ENCODE measurements at places on chromosomes 1 and 21.

DNA sequence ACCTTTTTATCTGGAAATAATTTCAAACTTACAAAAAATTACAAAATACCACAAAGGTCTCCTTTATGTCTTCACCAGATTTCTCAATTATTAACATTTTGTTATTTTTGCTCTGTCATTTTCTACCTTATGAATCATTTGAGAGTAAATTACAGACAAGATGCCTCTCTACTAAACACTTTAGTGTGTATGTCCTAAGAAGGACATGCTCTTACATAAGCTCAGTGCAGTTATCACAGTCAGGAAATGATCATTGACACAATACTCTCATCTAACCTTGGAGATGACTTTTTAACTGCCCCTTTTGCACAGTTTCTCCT is 378.9 kb upstream of the RUNX1 start:
- no peak for DNase-seq

- DNase-seq = no peak
Observed at GRCh38 chr1:29746076-29746665, 509.8 kb downstream of the PTPRU start.

GRCh38 chr1:15411593-15412137 is 2.0 kb downstream of the EFHD2 start:
- no peak for DNase-seq

DNA sequence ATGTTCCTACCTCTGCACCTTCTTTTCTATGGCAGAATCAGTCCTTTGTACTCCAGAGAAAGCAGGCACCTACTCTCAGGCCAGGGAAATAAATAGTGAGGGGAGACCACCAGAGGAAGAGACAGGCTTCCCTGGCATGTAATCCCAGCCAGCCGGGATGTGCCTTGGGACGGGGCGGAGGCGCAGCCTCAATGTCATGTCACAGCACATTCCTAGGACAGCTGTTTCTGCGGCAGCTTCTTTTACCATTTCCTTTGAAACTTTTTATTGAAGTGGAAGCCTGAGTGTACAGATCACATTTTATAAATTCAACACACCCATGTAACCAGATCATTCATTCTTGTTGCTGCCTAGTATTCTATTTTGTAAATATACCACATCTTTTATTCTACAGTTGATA is 67.9 kb upstream of the ZNF326 start:
- DNase-seq = no peak

- DNase-seq = no peak
Observed at GRCh38 chr1:3089490-3089889, 20.5 kb downstream of the PRDM16 start.

DNA sequence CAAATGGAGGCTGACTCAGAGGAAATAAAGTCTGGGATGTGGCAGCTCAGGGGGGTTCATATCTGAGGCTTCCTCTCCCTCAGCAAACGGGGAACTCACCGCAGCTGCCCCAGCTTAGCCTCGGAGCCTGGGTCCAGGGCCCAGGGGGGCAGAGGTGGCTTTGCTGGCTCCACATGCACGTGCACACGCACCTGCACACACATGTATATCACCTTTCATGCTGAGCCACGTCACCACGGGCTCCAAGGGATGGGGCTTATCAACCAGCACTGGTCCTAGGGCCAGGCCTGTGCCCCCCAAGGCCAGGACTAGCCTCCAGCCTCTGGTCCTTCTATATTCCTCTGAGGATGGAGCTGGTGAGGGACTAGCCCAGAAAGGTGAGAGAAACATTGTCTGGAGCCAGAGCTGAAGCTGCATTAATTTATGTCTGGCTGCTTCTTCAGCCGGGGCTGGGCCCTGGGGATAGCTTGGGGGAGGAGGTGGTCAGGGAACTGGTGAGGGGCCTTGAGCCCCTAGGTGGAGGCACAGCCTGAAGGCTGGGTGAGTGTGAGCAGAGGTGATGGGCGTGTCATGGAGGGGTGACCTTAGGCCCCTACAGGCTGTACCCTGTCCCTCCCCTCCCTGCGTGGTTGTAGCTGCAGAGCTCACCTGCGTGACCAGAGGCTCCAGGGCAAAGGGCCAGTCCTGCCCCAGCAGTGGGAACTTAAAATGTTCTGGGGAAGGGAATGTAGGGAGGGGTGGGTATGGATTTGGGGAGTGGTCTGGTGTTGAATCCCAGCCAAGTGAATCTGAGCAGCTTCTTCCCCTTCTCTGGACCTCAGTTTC is 520.8 kb downstream of the PTPRU start:
- no peak for DNase-seq

DNA sequence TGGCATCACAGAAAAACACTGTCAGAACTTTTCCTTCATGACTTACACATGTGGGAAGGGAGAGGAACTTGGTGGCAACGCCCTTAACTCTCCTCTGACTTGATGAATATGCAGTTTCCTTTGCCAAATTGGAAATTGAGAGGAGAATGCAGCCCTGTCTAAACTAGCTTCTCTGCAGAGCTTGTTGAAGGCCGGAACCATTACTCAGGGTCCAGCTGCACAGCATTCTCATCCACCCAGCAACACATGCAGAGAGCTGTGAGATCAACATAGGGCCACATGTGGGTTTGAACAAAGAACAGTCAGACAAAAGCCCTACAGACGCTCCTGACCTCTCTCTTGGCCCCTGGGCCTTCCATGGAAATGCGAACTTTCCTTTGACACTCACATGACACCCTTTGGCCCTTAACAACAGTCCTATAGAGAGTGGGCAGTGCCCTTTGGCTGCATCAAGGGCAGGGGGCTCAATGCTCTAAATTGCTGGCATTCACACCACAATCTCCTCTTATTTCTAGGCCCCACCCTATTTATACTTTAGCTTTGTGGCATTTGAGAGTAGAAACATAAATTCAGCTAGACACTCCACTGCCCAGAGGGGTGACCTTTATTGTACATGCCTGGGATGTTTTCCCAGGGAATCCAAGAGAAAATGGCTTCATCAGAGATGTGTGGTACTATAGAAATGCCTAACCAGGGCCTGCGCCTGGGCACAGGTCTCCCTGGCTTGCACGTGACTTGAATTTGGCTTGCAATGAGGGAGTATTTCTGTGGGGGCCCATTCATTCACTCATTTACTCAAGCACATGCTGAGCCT is 64.4 kb downstream of the CDC7 start:
- no peak for DNase-seq

DNA sequence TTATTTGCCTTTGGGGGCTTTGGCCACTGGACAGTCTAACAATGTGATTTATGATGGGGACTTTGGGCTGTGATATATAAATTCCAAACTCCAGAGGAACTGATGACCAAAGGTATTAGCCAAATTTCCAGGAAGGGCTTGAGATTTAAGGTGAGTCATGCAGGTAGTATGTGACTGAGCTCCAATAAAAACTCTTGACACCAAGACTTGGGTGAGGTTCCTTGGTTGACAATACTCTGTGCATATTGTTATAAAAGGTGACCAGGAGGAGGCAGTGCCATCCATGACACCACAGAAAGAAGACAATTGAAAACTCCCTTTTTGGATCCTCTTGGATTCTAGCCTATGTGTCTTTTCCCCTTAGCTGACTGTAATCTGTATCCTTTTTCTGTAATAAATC is 392.7 kb upstream of the LRRC7 start:
- DNase-seq = no peak

- no peak for DNase-seq
Observed at GRCh38 chr1:151210830-151211229, 12.5 kb downstream of the PIP5K1A start.

DNA sequence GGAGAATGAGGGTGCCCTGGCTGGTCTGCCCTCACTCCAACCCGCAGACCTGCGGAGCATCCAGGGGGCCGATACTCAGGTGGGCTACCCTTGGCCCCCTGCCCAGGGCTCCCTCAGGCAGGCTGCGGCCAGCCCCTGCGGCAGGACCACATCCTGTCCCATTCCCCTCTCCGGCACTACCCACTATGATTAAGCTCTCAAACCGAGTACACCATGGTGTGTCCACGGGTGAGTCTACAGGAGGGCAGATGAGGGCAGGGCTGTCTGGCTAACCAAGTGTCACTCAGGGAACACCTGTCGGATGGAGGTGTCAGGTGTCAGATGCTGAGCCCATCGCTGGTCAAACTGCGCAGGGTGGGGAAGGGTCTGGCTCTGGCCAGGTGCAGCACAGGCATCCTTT is 47.2 kb downstream of the SLC66A1 start:
- no peak for DNase-seq

- DNase-seq = no peak
Observed at GRCh38 chr1:67825591-67825990, 7.7 kb downstream of the GNG12 start.

DNA sequence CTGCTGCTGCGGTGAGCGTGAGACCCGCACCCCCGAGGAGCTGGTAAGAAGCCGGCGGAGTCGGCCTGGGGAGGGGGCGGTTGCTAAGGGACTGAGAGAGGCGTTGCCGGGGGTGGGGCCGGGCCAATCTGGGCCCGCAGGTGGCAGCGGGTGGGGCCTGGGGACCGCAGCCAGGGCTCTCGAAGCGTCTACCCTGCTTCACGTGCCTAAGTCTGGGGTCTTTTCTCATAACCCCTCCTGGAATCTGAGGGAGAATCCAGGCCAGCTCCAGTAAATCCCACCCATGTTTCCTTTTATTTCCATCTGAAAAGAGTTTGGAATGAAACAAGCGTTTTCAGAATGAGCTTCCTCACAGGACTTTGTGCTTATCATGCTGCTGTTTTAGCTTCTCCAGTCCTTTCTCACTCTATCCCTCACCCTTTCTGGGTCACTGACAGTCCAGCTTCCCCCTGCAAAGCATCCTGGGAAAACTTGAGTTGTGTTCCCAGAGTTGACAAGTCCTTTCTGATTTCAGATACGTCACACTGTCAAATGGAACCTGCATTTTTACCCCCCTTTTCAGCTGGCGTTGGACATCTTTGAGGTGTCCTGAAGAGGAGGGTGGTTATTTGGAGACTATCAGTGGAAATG is 431 bp downstream of the CLCN6 start:
- no peak for DNase-seq

- no peak for DNase-seq
Observed at GRCh38 chr21:43332861-43333297, 94.1 kb downstream of the SIK1 start.

DNA sequence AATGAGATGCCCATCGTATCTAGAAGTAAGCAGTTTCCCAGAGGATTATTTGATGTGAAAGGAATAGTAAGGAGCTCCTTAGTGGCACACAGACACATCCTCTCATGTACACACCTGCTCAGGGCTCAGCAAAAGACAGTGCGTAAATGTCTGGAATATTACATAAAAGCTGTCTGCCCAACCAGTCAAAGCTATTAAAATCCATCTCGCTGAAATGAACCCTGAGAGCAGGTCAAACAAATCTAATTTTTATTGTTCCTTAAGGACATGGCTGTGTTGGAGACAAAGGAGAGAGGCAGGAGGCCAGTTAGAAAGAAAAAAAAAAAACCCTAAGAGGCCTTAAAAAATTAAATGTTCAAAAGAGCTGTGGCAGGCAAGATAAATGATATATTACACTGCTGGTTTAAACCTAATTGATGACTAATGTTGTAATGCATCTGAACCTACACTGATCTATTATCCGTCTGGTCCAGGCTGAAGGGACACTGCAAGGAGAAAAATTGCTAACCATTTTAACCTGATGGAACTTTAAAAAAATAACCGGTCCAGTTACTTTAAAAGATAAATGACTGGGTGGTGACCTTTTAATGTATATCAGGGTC is 58.5 kb upstream of the FGGY start:
- no peak for DNase-seq

Measured in hematopoietic multipotent progenitor cell (in vitro differentiated cells).